Gastrocnemius medialis (tissue), 4 donors: ENCODE measurements at places on chromosomes 11 and 22. TPM values are rescaled to one million over a fixed set of nuclear protein-coding genes. Genes with fewer than 3 reads are reported as not detected.

The ASPHD2 gene
- not detected for total RNA-seq

The SLC35E4 gene
- total RNA-seq = 12.2 TPM

The YPEL4 gene
- total RNA-seq = 0.31 TPM

The BBOX1 gene
- total RNA-seq = 0.65 TPM

The MAJIN gene
- not detected for total RNA-seq

The PVALB gene
- not detected for total RNA-seq

The SHISAL1 gene
- total RNA-seq = not detected

The SLC17A6 gene
- total RNA-seq = not detected

GRCh38 chr11:117833401-117833891, 8.9 kb upstream of the FXYD2 start:
- peak; percentile 89 for DNase-seq

- DNase-seq = no peak
Observed at GRCh38 chr11:70928854-70929598, 323.4 kb downstream of the SHANK2 start.

DNA sequence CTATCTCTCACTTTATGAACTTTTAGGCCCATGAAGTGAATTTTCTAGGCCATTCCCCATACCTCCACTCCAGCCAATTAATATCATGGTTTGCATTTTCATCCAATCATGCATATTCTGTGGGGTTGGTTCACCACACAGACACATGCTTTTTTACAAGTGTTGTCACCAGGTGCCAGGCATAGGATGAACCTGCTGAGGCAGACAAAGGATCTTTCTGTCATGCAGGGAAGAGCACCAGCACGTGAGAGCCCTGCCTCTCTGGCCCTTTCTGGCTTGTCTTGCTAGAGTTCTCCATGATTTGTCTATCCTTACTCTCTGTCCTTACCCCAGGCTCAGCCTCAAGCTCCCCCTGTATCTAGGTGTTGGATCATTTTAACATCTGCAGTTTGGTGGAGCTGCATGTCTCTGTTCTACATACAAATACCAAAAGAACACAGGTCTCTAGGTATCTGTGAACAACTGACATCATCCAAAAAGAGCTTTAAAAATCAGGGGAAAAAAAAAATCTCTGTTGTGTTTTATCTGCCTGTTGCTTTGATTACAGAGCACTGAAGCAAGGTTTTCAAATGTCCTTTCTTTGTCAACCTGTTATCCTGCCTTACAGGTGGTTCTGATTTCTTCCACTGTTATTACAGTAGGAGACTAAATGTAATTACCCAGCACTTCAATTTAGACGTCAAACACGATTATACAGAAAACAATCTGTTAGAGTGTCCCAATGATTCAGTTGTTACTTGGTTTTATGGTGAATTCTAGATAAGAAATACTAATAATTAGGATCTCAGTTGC, 58.4 kb upstream of the GRAMD1B start:
- no peak for DNase-seq

DNA sequence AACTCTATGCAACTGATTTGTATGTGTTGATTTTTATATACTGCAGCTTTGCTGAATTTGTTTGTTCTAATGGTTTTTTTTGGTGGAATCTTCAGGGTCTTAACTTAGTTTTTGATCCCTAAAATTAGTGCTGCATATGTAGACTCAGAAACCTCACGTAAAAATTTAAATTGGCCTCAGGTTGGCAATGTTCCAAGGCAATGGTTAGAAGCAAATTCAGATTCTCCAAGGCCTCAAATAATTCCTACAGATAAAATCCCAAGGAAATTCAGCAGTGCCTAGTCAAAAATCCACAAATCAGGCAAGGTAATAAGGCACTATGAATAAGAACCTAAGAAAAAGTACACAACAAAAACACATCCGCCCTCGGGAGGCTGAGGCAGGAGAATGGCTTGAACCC, 9.5 kb downstream of the PDE3B start:
- no peak for DNase-seq

DNA sequence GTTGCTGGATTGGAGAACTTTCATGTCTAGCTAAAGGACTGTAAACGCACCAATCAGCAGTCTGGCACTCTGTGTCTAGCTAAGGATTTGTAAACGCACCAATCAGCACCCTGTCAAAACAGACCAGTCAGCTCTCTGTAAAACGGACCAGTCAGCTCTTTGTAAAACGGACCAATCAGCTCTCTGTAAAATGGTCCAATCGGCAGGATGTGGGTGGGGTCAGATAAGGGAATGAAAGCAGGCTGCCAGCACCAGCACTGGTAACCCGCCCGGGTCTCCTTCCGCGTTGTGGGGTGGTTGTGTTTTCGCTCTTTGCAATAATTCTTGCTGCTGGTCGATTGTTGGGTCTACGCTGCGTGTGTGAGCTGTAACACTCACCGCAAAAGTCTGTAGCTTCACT, 11.3 kb downstream of the MYO18B start:
- DNase-seq = no peak

- DNase-seq = no peak
Observed at GRCh38 chr11:102990145-102990544, 34.6 kb upstream of the MMP13 start.

- DNase-seq = no peak
Observed at GRCh38 chr11:128776069-128776423, 82.2 kb downstream of the FLI1 start.

DNA sequence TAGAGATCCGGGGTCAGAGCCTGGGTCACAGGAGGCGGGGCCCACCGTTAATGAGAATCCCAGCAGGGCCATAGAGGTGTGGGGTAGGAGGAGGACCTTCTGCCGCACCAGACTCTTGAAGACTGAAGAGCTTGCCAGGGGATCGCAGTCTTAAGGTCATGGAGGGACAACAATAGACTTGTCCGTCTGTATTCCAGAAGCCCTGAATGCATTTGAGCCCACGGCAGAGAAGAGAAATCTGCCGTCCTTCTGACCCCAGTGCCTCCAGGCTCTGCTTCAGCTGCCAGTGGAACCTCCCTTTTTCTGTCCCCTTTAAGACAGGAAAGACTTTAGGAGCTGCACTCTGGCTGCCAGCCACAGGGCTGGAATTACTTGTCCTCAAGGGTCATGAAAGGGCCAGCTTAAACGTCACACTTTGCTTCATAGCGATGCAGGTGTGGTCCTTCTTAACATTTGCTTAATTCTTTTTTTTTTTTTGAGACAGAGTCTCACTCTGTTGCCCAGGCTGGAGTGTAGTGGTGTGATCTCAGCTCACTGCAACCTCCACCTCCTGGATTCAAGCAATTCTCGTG, 15.5 kb upstream of the ST3GAL4 start:
- peak; percentile 82 for DNase-seq

DNA sequence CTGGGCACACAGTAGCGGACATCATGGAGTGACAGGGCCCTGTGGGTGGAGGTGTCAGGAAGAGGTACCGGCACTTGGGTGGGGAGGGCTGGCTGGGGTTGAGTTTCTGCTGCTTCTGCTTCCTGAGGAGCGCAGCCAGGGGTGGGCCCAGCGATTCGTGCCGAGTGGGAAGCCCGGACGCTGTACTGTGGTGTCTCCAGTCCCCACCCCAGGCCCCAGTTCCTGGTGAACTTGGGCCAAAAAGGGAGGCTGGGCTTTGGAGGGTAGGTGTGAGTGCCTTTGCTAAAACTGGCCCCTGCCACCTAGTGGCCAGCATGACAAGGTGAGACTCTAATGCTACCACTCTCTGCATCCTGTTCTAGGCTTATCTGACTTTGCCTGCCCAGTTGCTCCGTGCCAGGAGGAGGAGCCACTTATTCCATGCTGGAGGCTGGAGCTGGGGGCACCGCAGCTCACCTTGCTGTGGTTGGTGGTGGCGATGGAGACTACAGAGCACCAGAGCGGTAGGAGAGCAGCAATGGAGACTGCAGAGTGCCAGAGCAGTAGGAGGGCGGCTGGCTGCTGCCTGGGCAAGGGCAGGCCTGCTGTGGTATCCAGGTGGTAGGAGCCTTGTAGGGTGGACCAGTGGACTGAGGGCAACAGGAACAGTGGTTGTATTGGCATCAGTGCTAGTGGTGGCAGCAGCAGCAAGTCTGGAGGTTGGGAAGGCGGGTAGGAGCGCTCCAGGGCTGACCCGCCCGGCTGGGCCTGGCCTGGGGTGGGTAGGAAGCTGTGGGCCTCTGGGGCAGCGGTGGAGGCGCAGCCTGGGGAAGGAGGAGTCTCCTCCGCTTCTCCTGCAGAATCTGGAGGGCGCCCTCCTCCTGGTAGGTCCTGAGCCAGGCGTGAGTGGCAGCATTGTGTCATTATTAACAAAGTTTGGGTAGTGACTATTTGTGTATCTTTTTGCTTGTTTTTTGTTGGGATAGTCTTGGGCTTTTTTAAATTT, 2.2 kb upstream of the RFPL2 start:
- DNase-seq = no peak

DNA sequence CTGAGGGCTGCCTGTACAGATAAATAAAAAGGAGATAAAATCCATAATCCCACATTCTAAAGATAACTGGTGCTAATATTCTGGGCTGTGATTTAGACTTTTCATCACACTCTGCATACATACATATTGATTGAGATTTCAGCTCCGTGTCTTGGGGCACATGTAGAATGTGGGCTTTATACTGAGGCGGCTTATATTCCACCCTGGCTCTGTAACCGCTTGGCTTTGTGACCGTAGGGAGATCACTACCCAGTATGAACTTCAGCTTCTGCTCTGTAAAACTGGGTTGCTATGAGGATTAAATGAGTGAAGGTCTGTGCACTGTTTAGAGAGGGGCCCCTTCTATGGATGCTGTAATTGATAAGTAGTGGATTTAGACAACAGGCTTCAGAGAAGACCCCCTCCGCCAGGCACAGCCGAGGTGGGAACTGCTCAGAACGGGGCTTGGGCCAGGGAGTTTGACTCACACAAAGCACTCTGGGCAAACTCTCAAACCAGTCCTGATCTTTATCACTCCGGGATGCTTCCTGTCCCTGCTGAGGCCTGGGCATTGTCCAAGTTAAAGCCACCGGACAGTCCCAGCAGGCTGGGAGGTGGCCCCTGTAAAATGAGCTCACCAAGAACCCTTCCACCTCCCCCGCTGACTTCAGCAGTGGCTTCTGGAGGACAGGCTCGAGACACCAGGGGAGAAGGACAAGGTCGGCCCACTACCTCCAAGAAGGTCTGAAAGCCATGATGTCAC, 17.2 kb downstream of the KIAA1671 start:
- DNase-seq = peak; percentile 14

- DNase-seq = no peak
Observed at GRCh38 chr22:44883011-44883421, 126.8 kb downstream of the PHF21B start.

- peak; percentile 23 for DNase-seq
Observed at GRCh38 chr11:13210424-13210823, 67.2 kb upstream of the BMAL1 start.

DNA sequence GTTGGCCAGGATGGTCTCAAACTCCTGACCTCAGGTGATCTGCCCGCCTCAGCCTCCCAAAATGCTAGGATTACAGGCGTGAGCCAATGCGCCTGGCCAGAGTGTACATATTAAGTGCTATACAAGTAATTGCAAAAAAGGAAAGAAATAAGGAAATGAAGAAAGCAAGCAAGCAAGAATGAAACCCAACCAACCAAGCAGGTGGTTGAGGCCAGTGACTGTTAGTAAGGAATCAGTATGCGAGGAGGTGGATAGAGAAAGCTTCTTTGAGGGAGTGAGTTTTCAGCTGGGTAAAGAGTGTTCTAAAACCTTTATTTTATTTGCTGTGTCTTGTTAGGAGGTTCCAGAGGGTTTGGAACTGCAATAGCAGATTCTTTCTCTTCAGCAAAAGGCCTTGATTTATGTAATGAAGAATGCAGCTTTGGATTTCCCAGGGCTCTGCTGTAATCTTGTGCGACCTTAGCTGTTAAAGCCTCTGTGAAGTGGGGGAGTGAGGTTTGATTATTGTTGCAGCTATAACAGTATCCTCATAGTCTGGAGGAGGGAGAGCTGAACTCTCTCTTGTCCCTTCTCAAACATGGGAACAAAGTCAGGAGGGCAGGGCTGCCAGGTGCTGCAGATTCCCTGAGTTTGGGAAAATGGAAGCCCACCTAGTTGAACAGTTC, 5.7 kb downstream of the AMPD3 start:
- no peak for DNase-seq

DNA sequence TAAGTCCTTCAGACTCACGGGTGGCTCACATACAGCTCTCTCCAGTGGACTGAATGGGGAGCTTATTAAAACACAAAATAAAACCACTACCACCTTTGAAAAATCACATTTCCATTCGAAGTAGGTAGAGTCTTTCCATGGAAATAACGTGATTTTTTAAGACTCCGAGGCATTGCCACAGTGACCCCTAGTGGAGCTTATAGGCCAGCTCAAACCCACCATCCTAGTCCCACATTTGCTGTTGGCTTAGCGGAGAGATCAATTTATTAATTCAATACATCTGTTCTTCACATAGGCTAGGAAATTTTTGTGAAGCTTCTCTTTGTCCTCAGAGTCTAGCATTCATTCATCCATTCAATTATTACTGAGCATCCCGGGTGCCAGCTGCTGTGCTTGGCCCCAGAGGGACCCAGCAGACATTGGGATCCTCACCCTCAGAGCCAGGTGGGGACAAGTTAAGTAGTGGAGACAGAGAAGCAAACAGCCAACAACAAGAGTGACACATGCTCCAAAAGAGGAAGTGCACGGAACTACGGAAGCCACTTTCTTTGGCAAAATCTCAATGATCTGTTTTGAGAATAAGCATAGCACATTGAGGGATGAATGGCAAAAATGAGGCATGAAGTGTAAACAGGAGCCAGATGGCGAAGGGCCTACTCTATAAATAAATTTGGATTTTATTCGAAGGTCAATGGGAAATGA, 10.2 kb upstream of the P4HA3 start:
- no peak for DNase-seq

DNA sequence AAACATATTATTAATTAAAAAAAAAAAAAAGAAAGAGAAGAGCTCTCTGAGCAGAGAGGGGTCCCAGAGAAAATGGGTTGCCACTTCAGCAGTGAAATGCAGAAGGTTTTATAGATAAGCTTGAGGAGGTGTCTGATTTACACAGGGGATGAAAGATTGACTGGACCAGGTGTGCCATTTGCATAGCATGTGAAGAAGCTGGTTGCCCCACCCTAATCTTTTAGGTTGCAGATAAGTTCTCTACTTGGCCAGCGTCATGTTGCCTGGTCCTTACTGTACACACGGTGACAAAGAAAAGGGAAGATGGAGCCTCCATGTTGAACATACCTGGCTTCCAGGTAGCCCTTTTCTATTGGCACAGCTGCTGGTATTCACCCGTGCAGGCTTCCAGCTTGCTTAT, 41.4 kb downstream of the MS4A2 start:
- DNase-seq = no peak

DNA sequence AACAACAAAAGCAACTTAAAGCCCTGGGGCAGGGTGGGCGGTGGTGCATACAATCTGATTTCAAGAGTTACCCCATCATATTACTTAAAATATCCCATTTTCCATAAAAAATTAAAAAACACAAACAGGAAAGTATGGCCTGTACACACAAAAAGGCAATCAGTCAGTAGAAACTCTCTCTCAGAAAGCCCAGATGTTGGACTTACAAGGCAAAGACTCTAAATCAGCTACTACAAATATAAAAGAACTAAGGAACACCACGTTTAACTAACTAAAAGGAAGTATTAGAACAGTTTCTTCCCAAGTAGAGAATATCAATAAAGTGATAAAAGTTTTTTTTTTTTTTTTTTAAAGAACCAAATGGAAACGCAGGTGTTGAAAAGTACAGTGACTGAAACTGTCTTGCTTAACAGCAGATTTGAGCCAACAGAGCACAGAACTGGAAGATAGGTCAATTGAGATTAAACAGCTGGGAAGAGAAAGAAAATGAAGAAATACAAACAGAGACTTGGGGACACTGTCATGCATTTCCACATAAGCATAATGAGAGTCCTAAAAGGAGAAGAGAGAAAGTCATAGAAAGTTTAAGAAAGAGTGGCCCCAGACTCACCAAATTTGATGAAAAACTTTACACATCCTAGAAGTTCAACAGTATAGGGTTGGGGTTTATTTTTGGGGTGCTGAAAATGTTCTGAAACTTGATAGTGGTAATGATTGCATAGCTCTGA, 8.6 kb downstream of the SC5D start:
- no peak for DNase-seq
